ENCODE measurements at places on chromosomes 16 and 17. TPM values are rescaled to one million over a fixed set of nuclear protein-coding genes. Genes with fewer than 3 reads are reported as not detected.

GRCh38 chr16:65660390-65660789 is 538.5 kb upstream of the CDH11 start:
- no peak for ATAC-seq

CCDC200 gene
- not detected for total RNA-seq

- ATAC-seq, result no peak
Measured at GRCh38 chr17:62573480-62574117, 53.9 kb upstream of the MRC2 start.

GRCh38 chr16:372302-372983 is 2.1 kb upstream of the MRPL28 start:
- ATAC-seq, result no peak

ACSM5 gene
- total RNA-seq, result 4.8 TPM

- ATAC-seq, result no peak
Measured at GRCh38 chr17:9729034-9729650, 62.2 kb downstream of the DHRS7C start.

DNA sequence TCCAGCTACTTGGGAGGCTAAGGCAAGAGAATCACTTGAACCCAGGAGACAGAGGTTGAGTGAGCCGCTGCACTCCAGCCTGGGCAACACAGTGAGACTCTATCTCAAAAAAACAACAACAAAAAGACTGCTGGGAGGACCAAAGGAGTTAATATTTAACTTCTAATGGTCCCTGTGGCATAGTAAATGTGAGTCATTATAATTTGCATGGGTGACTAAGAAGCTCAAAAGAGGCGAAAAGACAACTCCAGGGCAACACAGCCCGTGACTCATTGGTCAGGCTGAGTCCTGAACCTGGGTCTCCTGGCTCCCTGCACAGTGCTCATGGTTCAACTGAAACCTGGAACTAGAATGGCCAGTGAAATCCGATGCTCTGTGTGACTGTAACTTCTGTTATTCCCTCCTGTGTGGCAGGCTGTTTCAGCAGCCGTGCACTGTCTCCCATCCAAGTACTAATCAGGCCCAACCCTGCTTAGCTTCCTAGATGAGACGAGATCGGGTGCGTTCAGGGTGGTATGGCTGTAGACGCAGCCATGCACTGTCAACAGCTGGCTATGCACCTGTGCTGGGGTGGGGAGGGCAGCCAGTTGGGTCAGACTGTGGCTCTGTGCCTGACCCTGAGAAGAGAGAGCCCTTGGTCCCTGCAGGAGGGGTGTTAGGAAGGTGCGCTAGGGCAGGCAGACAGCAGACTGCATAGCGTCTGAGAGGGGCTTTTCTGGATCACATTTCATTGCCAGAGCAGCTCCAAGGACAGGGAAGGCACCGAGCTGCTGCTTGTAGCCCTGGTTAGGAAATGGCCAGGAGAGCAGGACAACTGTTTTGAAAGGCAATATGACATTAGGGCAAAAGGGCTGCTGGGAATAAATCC is 14.5 kb upstream of the GPRC5C start:
- ATAC-seq, result no peak

DNA sequence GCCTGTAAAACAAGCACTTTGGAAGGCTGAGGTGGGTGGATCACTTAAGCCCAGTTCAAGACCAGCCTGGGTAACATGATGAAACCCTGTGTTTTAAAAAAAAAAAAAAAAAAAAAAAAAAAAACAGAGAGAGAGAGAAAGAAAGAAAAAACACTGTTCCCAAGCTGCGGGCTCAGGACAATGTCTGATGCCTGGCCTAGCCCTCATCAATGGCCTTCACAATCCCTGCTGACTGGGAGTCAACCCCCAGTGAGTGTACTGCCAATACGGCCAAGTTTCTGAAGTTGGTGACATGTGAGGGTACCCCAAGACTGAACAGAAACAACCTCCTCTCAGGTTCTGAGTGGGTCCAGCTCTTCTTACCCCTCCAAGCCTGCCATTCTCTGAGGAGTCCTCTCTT is 116.5 kb downstream of the ZNF778 start:
- ATAC-seq, result peak; percentile 33

GRCh38 chr17:2937331-2938003 is 125.9 kb downstream of the OR1D5 start:
- ATAC-seq, result no peak

TEKT1 gene
- total RNA-seq, result not detected

DNA sequence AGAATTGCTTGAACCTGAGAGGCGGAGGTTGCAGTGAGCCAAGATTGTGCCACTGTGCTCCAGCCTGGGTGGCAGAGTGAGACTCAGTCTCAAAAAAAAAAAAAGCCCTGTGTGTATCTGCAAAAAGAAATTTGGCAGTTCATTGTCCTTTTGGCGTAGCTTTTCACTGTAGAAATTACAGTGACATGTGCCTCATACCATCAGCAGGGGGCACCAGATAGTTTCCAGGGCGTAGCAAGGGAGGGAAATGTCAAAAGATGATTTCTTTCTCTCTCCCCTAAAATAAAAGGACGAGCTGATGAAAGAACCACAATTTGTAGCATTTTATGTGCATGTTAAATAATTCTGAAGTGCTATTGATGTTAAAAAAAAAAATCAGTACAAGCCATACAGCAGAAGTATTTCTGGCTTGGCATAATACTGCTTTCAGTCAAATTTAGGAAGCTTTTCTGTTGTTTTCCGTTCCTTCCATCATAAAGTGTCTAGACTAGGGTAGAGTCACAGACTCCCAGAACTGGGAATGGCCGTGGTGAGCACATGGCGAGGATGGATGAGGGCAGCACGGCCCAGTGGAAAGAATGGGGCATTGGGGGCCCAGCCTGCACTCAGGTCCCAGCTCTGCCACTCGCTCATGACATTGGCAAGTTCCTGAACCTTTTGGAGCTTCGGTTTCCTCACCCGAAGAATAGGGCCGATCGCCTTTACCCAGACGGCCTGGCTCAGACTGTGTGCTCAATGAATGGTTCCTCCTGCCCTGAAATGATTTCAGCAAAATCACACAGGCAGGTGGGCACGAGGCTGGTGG is 59.8 kb upstream of the RPH3AL start:
- no peak for ATAC-seq

LPO gene
- 0.77 TPM for total RNA-seq

DNA sequence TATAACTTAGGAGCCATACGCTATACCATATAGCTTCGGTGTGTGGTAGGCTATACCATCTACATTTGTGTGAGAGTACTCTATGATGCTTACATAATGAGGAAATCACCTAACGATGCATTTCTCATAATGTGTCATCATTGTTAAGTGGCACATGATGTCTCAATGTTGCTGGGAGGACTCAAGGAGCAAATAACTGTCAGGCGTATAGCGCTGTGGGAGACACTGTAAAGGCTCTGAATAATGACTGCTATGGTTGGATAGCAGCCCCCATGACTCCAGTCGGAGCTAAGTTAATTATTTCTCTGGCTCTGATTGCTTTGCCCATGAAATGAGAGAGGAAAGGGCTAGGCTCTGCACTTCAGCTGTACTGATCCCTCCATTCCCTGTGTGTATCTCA is 197.2 kb downstream of the RGS9 start:
- no peak for ATAC-seq

DNA sequence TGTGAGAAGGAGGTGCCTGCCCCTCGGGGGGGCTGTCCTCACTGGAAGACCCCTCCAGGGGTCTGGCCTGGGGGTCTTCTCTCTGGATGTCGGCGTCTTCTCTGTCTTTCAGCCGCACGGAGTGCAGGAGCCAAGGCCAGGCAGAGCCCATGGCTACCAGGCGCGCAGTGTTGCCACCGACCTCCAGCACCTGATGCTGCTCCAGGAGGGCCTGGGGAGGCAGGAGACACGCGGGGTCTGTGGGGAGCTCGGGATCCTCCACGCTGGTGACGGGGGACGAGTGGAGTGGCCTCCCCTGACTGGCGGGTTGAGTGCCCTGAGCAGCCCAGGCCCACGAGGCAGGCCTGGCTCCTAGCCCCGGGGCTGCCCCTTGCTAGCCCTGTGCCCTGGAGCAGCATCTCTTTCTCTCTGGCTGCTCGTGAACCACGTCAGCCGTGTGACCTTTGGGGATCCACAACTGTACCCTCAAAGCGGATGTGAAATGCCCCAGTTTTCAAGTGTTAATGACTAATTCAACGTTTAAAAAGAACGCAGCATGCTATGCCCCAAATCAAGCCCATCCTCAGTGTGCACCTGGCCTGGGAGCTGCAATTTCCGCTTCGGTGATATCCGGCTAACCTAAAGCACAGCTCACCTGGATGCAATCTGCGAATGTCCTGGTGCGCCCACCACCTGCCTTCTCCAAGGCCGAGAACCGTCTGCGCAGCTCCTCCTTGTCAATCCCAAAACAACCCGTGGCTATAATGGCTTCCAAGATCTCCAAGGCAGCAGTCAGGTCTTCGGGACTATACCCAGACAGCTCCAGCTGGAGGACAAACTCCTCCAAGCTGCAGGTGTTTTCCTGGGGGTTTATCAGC is 62.9 kb downstream of the IL21R start:
- ATAC-seq, result no peak

DNA sequence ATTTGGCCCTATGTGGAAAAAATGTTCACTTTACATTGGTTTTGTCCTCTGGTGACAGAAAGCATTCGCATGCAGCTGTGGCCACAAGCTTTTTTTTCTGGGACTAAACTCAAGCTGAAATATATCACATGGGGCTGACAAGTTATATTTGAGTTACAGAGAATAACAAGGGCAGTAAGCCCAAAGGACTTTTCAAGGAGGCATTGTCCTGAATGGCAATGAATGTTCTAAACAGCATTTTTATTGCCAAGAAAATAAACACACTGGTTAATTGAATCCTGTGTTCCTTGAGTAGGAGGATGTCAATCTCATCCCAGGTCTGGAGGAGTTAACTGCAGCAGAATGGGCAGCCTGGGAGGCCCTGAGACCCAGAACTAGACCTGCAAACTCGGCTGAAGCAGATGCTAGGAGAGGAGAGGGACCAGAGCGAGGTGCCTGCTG is 114.5 kb downstream of the COPRS start:
- no peak for ATAC-seq

DNA sequence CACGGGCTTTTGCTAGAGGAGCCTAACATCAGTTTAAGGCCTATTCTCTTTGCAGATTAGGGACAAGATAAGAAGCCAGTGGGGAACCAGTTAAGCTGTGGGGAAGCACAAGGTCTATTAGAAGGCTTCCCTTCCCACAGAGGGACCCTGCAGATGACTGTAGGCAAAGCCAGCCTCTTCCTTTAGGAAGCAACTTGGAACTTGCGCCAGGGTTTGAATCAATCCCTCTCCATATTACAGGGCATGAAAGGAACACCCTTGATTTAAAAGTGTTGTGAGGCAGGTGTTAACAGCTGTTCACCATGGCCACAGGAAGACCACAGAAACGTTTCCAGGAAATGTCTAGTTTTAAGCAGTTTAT is 77.3 kb downstream of the RPTOR start:
- ATAC-seq, result no peak

DNA sequence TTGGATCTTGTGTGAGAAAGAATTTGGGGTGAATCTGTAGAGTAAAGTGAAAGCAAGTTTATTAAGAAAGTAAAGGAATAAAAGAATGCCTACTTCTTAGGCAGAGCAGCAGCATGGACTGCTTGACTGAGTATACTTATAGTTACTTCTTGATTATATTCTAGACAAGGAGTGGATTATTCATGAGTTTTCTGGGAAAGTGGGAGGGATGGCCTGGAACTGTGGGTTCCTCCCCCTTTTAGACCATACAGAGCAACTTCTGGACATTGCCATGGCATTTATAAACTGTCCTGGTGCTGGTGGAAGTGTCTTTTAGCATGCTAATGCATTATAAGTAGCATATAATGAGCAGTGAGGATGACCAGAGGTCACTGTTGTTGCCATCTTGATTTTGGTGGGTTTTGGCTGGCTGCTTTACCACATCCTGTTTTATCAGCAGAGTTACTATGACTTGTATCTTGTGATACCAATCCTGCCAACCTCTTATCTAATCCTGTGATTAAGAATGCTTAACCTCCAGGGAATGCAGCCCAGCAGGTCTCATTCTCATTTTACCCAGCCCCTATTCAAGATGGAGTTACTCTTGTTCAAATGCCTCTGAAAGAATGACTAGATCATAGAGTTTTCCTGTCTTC is 58.7 kb downstream of the HSD17B2 start:
- no peak for ATAC-seq

FN3K gene
- 6.9 TPM for total RNA-seq

DNA sequence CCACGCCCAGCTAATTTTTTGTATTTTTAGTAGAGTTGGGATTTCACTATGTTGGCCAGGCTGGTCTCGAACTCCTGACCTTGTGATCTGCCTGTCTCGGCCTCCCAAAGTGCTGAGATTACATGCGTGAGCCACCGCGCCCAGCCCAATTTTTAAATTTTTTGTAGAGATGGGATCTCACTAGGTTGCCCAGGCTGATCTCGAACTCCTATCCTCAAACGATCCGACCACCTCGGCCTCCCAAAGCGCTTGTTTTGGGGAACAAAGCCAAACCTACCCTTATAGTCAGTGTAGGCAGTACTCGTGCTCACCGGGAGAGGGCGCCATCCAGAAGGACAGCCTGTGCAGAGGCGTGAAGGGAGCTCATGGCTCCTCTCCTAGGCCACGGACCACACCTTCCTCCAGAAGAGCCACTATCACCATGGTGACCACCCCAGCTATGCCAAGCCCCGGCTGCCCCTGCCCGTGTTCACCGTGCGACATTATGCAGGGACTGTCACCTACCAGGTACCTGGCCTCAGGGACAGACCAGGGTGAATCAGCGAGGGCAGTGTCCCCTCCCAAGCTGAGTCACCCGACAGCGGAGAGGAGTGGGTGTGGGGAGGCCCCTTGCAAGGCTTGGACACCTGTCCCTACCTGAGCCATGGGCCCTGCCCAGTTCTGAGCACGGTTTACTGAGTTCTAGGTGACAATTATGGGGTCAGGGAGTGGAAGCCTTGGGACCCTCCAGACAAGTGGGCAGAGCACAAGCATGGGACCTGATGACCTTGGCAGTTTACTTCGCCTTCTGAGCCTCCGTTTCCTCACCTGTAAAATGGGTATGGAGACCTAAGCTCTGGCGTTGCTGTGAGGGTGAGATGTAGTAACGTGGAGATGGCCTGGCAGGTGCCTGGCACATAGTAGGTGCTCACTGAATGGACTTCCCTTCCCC is 13.7 kb downstream of the MYO15B start:
- ATAC-seq, result no peak

GRCh38 chr16:12988071-12988470 is 86.7 kb downstream of the SHISA9 start:
- ATAC-seq, result no peak

OTOP2 gene
- not detected for total RNA-seq

CSNK2A2 gene
- 35.3 TPM for total RNA-seq

- peak; percentile 44 for ATAC-seq
Measured at GRCh38 chr17:28725660-28726225, 290 bp downstream of the TLCD1 start.

DNA sequence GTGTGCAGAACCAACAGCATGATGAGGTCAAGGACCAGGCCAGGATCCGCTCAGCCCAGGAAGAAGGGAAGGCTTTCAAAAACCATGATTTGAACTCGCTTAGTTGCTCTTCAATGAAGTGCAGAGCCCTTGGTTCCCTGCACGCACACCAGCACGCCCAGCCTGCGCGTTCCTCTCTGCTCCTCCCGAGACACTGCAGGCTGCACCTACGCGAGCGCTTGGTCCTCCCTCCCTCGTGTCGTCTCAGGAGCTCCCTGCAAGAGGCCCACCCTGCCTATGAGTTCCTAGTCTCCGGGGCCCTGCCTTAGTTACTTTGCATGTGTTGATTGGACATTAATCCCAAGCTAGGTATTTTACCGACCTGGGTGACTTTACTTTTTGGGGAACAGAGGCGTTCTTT is 132.9 kb upstream of the TNRC6C start:
- no peak for ATAC-seq

GPR142 gene
- total RNA-seq, result not detected

All from gastroesophageal sphincter (tissue), 4 donors.